Activated CD4-positive, alpha-beta T cell treated with anti-CD3 and anti-CD28 coated beads, Interleukin-2, amount 10 ng/mL, durations not matched to agents 7 days and 5 days (primary cell): ENCODE measurements at places on chromosomes 7 and 10. TPM values are rescaled to one million over a fixed set of nuclear protein-coding genes. Genes with fewer than 3 reads are reported as not detected.
A peak's percentile ranks its signal among the peaks of the same experiment; 100 is the strongest.

- no peaks in the 10 kb centered on the region for H3K36me3 ChIP-seq
- H3K4me3 ChIP-seq: no peak overlapping the region
- peaks cover 33% of the 10 kb centered on the region for H3K4me1 ChIP-seq
Observed at GRCh38 chr10:3853016-3853415, 68.0 kb upstream of the KLF6 start.

DNA sequence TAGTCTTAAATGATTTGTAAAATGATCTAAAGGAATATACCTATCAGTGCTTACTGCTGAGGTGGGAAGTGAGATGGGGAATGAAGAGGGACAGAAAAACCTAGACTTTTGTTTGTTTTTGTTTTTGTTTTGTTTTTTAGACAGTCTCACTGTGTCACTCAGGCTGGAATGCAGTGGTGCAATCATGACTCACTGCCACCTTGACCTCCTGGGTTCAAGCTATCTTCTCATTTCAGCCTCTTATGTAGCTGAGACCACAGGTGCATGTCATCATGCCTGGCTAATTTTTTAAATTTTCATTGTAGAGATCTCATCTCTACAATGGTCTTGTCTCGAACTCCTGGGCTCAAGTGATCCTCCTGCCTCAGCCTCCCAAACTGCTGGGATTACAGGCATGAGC lies 116.4 kb upstream of the SEM1 start:
- H3K36me3 ChIP-seq: no peaks in the 10 kb centered on the region
- no peaks in the 10 kb centered on the region for H3K4me1 ChIP-seq
- H3K4me3 ChIP-seq: no peak overlapping the region
- DNase-seq: no peak
- H3K27me3 ChIP-seq: peaks cover 47% of the 10 kb centered on the region
- H3K27ac ChIP-seq: no peak overlapping the region

GRCh38 chr7:41256186-41256945 lies 446.5 kb downstream of the INHBA start:
- no peak overlapping the region for H3K4me3 ChIP-seq
- no peaks in the 10 kb centered on the region for H3K27me3 ChIP-seq
- H3K36me3 ChIP-seq: no peaks in the 10 kb centered on the region
- H3K4me1 ChIP-seq: peaks cover 1% of the 10 kb centered on the region
- no peak overlapping the region for H3K27ac ChIP-seq
- DNase-seq: no peak

DNA sequence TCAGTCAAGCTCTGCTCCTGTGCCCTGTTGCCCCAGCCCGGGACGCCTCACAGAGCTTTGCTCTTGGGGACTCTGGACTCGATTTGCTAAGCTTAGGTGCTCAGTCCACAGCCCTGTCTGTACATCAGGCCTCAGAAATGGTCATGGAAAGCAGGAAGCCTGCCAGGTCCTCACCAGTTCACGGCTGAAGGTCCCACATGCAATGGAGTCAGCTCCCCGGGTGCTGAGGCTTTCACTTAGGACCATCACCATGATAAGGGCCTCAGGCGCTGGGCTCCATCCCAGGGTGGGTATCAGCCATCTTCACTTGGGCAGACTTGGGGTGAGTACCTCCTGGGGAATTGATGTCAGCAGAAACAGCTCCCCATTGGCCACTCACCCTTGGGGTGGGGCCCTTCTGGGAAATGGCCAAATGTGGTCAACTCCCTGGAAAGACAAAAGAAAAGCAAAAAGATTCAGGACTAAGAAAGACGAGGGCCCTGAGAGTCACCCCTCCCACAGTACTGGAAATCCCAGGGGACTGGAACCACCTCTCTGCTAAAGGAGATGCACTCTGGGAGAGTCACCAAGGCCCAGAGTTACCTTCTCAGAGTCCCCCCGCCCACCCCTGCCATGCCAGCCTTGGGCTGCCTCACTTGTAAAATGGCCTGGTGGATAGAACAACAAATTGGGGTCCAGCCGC lies 37.6 kb downstream of the FAM53B start:
- DNase-seq: no peak
- no peak overlapping the region for H3K4me3 ChIP-seq
- H3K27me3 ChIP-seq: no peaks in the 10 kb centered on the region
- peak overlapping the region; percentile 69 for H3K27ac ChIP-seq

DNA sequence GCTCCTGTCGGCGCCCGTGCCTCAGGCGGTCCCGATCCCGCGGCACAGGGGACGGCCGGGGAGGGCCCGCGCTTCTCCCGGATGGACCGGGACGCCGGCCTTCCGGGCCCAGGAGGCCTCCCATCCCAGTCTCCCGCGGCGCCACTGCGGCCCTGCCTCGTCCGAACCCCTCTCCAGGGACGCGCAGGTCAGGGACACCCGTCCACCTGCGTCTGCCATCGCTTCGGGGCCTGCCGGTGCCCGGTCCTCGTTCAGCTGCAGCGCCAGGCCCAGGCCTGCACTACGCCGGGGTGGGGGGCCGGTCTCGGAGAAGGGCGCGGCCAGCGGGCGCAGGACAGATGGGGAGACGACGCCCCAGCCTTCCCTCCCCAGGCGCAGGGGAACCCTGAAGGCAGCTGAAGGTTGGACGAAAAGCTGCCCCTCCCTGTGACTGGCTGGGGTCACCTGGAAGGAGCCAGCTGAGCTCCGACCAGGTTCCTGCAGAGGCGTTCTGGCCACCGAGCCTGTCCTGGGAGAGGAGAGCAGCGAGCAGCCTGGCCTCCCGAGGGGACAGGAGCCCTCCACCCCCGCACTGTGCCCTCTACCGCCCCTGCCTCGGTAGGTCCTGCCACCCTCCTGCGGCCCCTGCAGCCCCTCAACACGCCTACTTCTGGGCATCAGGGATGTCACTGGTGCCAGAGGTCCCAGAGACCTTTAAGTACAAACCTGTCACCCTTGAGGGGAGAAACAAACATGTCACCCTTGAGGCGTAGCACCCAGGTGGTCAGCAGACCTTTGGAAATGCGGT lies 84.3 kb downstream of the LANCL2 start:
- H3K36me3 ChIP-seq: peaks cover 23% of the 10 kb centered on the region
- peaks cover 13% of the 10 kb centered on the region for H3K4me1 ChIP-seq
- H3K27me3 ChIP-seq: no peaks in the 10 kb centered on the region
- no peak for DNase-seq

- H3K27ac ChIP-seq: no peak overlapping the region
- H3K4me1 ChIP-seq: peaks cover 10% of the 10 kb centered on the region
- H3K4me3 ChIP-seq: no peak overlapping the region
- DNase-seq: peak; percentile 77
- peaks cover 2% of the 10 kb centered on the region for H3K27me3 ChIP-seq
- no peaks in the 10 kb centered on the region for H3K36me3 ChIP-seq
Observed at GRCh38 chr10:120942806-120943413, 91.7 kb downstream of the WDR11 start.

The SMKR1 gene
- 2.2 TPM for total RNA-seq

The FGL2 gene
- total RNA-seq: 1.3 TPM

DNA sequence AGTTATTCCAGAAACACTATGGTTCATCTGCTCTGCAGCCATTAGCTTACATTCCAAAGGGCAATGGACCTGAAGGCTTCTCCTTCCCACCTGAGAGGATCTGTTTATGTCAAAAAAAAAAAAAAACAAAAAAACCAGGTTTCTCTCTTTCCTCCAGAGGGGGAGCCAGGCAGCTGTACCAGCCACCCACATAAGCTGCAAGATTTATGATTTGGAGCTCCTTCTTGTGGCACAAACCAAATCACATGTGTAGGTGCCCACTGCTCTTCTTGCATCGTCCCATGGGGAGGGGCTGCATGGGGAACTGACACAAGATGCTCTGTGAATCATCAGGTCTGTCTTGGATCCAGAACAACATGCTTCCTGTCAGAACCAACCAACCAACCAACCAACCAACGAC lies 231.6 kb upstream of the IGFBP3 start:
- H3K27me3 ChIP-seq: no peaks in the 10 kb centered on the region
- no peak for DNase-seq
- no peaks in the 10 kb centered on the region for H3K4me1 ChIP-seq

GRCh38 chr7:142562688-142563087 lies 186.6 kb upstream of the PRSS1 start:
- H3K27ac ChIP-seq: no peak overlapping the region
- no peaks in the 10 kb centered on the region for H3K36me3 ChIP-seq
- peaks cover 6% of the 10 kb centered on the region for H3K27me3 ChIP-seq
- no peak overlapping the region for H3K4me3 ChIP-seq

The CDC14C gene
- not detected for total RNA-seq

GRCh38 chr7:98771519-98771918 lies 98.3 kb downstream of the TMEM130 start:
- no peaks in the 10 kb centered on the region for H3K36me3 ChIP-seq
- no peak overlapping the region for H3K27ac ChIP-seq
- H3K4me3 ChIP-seq: no peak overlapping the region
- no peaks in the 10 kb centered on the region for H3K4me1 ChIP-seq
- peaks cover 3% of the 10 kb centered on the region for H3K27me3 ChIP-seq
- DNase-seq: no peak

DNA sequence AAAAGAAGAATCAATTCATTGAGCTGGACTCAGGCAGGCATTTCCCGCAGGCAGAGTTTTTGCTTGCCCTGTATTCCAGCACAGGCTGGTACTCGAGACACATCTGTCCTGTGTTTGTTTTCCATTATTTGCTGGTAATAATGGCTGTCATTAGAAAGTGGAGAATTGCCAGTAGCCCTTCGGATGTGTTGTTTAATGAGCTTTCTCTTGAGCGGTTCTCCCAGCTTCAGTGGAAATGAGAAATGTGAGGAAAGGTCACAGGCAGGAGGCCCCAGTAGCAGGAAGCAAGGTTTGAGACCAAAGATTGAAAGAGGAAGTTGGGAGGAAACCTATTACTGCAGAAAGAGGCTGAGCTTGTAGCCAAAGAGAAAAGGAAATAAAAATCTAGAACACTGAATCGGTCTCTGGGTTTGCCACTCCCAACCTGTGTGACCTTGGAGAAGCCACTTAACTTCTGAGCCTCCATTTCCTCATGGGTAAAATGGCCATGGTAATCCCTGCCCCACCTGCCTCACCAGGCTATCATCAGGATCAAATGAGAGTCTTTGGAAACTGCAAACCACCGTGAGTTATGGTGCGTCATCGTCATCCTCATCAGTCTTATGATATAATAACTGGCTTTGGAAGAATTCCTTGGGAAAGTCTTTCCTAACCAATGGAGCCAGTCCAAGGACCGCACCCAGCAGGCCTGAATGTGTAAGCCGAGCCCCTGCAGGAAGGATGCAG lies 67.7 kb downstream of the TACR2 start:
- H3K4me3 ChIP-seq: peak overlapping the region; percentile 57
- peak overlapping the region; percentile 89 for H3K27ac ChIP-seq
- DNase-seq: no peak
- no peaks in the 10 kb centered on the region for H3K27me3 ChIP-seq
- H3K36me3 ChIP-seq: peaks cover 82% of the 10 kb centered on the region

The CDNF gene
- total RNA-seq: 0.85 TPM

- H3K36me3 ChIP-seq: peaks cover 2% of the 10 kb centered on the region
- H3K27ac ChIP-seq: peak overlapping the region; percentile 48
- no peak for DNase-seq
Observed at GRCh38 chr10:24866604-24867583, 85.5 kb downstream of the PRTFDC1 start.

The CFAP46 gene
- not detected for total RNA-seq

The FKBP6 gene
- not detected for total RNA-seq

GRCh38 chr10:3342771-3343170 lies 170.2 kb upstream of the PITRM1 start:
- no peak for DNase-seq
- no peaks in the 10 kb centered on the region for H3K27me3 ChIP-seq
- H3K4me3 ChIP-seq: no peak overlapping the region

DNA sequence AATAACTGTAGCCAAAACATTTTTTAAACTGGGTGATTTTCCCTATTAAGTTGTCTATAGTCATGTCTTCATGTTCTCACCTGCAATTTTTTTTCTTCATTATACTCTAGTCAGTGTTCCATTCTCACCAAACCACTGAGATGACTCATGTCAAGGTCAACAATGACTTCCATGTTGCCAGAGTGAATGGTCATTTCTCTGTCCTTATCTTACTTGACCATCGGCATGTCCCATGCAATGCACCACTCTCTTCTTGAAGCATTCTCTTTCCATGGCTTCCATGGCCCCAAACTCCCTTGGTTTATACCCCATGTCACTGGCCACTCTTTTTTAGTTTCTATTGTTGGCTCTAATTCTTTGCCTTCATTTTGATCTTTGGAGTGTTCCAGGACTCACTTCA lies 173.9 kb downstream of the PPP1R17 start:
- no peak for DNase-seq
- H3K27me3 ChIP-seq: no peaks in the 10 kb centered on the region
- H3K4me3 ChIP-seq: no peak overlapping the region
- no peaks in the 10 kb centered on the region for H3K36me3 ChIP-seq
- no peaks in the 10 kb centered on the region for H3K4me1 ChIP-seq

GRCh38 chr10:132299371-132300336 lies 8.1 kb downstream of the STK32C start:
- H3K36me3 ChIP-seq: no peaks in the 10 kb centered on the region
- peaks cover 2% of the 10 kb centered on the region for H3K27me3 ChIP-seq
- DNase-seq: no peak

DNA sequence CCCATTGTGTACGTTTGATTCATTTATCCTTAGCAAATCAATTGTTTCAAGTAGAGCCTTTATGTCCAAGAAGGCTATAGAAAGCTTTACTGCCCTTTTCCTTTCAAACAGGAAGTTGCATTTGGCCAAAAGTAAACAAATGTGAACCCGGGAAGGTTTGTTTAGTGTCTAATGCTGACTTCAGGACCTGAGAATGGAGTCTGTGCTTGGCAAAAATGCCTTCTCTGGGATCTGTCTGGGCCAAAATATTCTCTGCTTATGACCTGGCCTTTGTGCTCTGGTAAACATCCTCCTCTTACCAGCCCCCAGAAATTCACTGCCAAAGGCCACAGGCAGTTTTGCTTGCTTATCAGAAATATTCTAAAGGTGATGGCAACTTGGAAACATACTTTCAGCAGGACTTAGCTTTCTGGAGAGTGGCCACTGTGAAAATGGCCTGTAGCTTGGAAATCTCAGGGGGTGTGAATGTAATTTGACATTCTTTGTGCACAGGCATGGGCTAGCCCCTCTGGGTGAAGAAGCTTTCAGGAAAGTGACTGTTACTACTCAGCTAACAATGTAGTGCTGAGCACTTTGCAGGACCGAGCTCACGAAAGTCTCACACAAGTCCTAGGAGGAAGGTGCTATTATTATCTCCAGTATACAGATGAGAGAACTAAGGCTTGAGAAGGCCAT lies 199.5 kb downstream of the PTEN start:
- H3K4me1 ChIP-seq: peaks cover 48% of the 10 kb centered on the region
- H3K27ac ChIP-seq: no peak overlapping the region
- H3K4me3 ChIP-seq: no peak overlapping the region
- peaks cover 11% of the 10 kb centered on the region for H3K36me3 ChIP-seq

- peak overlapping the region; percentile 96 for H3K27ac ChIP-seq
- H3K4me3 ChIP-seq: peak overlapping the region; percentile 92
- peaks cover 27% of the 10 kb centered on the region for H3K36me3 ChIP-seq
- peaks cover 38% of the 10 kb centered on the region for H3K4me1 ChIP-seq
Observed at GRCh38 chr7:141738592-141739013, 445 bp downstream of the SSBP1 start.

The ANKRD30A gene
- not detected for total RNA-seq

The CLIP2 gene
- total RNA-seq: 0.89 TPM

GRCh38 chr7:121164247-121164646 lies 164.6 kb upstream of the WNT16 start:
- no peaks in the 10 kb centered on the region for H3K36me3 ChIP-seq
- no peak overlapping the region for H3K27ac ChIP-seq
- DNase-seq: no peak

The SKIDA1 gene
- total RNA-seq: 0.33 TPM
